ENCODE measurements at places on chromosomes 16 and 17.

GRCh38 chr17:78722246-78722761 is 59.8 kb downstream of the CYTH1 start:
- DNase-seq: no peak

- peak; percentile 86 for DNase-seq
These were observed 263.8 kb downstream of the HS3ST3A1 start for GRCh38 chr17:13337864-13338371.

GRCh38 chr16:72898216-72898825 is 149.6 kb downstream of the ZFHX3 start:
- no peak for DNase-seq

- no peak for DNase-seq
These were observed 19.7 kb downstream of the NUP88 start for GRCh38 chr17:5399767-5400166.

GRCh38 chr16:70728150-70728549 is 42.3 kb upstream of the MTSS2 start:
- DNase-seq: no peak

- DNase-seq: no peak
These were observed 83.0 kb upstream of the CDC42EP4 start for GRCh38 chr17:73394512-73395450.

DNA sequence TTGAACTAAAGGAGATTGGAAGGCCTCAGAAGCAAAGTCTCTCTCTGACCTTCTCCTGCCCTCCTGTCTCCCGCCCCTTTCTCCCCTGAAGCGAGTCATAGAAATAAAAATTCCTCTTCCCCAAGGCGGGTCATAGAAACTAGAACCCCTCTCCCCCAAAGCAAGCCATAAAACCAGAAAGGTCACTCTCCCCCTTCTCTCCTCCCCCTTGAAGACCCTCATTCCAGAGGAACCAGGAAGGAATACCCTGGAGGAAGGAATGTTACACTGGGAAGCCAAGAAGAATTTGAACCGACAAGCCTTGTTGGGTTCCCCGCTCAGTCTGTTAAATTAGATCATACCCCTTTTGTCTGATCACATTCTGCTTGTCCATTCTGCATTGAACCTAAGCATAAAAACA is 2.7 kb upstream of the GJC1 start:
- DNase-seq: no peak

- no peak for DNase-seq
These were observed 6.7 kb upstream of the RPL38 start for GRCh38 chr17:74196541-74197317.

DNA sequence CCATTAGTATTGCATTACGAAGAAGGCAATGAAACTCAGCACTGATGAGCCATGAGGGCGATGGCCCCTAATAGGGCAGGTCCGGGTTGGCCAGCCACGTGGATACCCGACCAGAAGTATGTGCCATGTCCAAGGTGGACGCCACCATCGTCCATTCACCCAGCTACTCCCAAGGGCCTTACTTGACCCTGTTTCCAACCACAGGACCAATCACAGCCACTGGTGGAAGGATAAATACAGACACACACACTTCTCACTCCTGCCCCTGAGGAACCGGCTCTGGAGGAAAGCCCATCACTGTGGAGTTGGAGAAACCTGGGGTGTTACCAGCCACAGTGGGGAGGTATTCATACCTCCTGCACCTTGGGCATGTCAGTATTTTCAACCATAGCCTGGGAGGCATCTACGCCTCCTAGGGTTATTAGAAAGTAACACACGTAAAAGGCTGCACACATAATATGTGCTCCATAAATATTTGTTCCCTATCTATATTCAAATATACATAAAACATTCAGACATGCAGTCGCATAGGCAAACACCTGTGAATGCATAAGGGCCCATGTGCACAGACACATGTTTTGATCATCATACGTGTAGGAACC is 5.4 kb upstream of the ITGA3 start:
- DNase-seq: no peak

DNA sequence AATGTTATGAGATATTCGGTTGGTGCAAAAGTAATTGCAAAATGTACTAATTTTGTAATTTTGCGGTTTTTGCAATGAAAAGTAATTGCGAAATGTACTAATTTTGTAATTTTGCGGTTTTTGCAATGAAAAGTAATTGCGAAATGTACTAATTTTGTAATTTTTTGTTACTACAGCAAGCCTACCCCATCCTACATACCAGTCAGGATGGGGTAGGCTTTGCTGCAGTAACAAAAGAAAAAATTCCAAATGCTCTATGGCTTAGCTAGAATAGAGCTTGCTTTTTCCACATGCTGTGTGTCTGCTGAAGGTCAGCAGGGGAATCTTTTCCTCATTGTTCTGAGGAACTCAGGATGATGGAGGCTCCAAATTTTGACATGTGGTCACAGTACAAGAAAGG is 83.3 kb upstream of the GPRC5B start:
- DNase-seq: no peak

GRCh38 chr17:73017658-73018057 is 74.8 kb downstream of the SLC39A11 start:
- peak; percentile 53 for DNase-seq

GRCh38 chr17:77830816-77831473 is 127.6 kb upstream of the TNRC6C start:
- DNase-seq: no peak

GRCh38 chr16:85853547-85854545 is 45.1 kb upstream of the IRF8 start:
- no peak for DNase-seq

GRCh38 chr17:44095647-44096496 is 25.3 kb downstream of the G6PC3 start:
- peak; percentile 95 for DNase-seq

GRCh38 chr16:14487579-14487978 is 142.5 kb downstream of the PARN start:
- DNase-seq: peak; percentile 28

DNA sequence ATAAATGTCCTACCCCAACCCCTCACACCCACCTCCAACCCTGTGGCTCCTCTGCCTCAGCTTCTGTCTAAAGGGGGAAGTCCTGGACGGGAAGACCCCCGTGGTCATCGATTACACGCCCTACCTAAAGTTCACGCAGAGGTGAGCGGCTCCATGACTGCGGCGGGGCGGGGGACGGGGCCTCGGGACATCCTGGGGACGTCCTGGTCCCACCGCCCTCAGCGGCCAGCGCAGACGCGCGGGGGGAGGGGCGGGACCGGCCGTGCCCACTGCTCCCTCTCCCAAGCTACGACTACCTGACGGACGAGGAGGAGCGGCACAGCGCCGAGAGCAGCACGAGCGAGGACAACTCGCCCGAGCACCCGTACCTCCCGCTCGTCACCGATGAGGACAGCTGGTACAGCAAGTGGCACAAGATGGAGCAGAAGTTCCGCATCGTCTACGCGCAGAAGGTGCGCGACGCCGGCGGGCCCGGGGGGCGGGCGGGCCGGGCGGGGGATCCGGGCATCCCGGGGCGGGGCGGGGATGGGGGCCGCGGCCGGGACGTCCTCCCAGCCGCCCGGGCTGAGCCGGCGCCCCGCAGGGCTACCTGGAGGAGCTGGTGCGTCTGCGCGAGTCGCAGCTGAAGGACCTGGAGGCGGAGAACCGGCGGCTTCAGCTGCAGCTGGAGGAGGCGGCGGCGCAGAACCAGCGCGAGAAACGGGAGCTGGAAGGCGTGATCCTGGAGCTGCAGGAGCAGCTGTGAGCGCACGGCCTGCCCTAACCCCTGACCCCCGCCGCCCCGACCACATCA is 6.7 kb downstream of the RUNDC3A start:
- no peak for DNase-seq

DNA sequence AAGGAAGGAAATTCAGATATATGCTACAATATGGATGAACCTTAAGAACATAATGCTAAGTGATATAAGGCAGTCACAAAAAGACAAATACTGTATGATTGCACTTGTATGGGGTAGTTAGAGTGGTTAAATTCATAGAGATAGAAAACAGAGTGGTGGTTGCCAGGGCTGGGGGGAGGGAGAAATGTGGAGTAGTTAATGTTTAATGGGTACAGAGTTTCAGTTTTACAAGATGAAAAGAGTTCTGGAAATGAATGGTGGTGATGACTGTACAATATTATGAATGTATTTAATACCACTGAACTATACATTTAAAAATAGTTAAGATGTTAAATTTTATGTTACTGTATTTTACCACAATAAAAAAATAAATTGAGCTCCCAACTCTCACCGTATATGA is 157.9 kb downstream of the TOX3 start:
- DNase-seq: no peak

DNA sequence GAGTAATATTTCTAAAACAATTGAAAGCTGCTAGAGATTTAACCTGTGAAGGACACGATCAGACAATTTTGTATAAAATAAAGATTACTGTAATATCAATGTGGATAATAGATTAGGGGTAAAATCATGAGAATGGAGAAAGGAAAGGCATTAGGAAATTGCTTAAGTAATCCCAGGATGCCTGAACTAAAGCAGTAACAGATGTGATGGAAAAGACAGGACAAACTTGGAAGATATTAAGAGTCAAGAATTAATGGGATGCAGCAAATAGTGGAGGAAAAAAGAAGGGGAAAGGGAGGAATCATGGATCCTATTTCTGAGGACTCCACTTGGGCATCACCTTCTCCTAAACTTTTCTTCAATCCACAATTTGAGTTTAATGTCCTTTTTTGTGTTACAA is 437.1 kb upstream of the PMFBP1 start:
- no peak for DNase-seq

DNA sequence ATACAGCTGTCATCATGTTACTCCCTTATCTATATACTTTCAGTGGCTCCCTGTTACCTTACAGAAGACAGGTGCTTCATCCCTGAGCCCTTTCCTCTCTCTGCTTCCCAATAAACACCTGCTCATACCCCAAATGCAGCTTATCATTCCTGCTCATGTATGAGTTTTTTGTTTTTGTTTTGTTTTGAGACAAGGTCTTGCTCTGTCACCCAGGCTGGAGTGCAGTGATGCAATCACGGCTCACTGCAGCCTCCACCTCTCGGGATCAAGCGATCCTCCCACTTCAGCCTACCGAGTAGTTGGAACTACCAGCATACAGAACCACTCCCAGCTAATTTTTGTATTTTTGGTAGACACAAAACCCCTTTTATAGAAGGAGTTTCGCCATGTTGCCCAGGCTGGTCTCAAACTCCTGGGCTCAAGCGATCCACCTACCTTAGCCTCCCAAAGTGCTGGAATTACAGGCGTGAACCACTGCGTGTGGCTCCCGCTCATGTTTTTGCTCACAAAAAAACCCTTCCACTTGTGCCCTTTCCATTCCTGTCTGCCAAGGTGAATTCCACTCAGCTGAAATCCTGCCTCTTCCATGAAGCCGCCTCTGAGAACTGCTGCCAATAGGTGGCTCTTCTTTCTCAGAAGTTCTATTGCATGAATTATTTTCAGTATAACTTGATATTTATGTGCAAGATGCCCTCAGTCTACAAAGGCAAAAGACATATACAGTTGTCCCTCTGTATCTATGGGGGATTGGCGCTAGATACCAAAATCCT is 7.9 kb upstream of the RNF157 start:
- no peak for DNase-seq

DNA sequence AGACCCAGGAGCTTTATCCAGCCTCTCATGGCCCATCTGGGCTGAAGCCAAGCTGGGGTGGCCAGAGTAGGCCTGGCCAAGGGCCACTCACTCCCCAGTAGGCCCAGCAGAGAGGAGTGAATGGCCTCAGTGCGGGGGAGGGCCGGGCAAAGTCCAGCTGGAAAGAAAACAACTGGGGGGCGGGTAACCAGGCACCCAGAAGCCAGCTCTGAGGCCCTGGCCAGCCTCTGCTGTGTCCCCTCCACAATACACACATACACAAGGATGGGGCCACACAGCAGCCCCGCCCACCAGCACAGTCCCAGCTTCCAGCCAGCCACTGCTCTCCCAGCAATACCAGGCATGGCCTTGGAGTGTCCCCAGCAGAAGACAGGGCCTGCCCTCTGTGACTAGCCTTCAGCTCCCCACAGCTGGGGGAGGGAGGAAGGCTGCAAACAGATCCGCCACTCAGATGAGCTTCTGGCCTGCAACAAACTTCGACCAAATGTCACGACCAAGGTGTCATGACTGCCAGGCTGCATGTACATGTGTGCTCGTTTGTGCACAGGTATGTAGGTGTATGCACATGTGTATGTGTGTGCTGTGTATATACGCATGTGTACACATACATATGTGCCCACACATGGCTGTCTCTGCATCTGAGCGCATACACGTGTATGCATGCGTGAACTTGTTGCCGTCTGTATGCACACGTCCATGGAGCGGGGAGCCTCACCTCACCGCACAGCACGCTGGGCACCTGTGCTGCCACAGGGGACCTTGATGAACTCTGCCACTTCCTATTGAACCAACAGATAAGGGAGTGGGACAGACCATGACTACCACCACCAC is 5.0 kb downstream of the CARHSP1 start:
- DNase-seq: peak; percentile 44

DNA sequence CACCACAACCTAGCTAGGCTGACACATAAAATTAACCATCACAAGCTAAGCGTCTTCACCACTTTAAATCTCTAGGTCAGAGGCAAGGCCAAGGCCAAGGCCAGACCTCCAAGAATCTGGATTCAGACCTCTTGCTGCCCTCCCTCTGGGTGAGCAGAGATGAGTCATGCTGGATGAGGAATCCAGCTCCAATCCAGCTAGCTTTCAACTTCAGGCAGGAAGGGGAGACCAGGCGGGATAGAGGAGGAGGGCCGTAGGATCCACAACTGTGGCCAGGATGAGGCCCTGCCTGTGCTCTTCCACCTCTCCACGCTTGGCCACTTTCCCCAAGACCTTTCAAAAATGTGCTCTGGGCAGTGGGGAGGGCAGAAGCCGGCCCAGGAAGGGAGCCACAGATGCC is 14.7 kb downstream of the LRRC75A start:
- DNase-seq: peak; percentile 95

GRCh38 chr16:14438256-14438655 is 191.8 kb downstream of the PARN start:
- DNase-seq: no peak

GRCh38 chr16:16050106-16050505 is 100.7 kb downstream of the ABCC1 start:
- DNase-seq: no peak

- DNase-seq: no peak
These were observed 28.2 kb upstream of the CACNG1 start for GRCh38 chr17:67016039-67016762.

- no peak for DNase-seq
These were observed 28.5 kb downstream of the DBNDD1 start for GRCh38 chr16:89990799-89991198.

- DNase-seq: no peak
These were observed 382 bp downstream of the PITPNA start for GRCh38 chr17:1562176-1562643.

- DNase-seq: no peak
These were observed 2.7 kb downstream of the CENPX start for GRCh38 chr17:82019690-82020571.
